NCI-H510A (cell line): ENCODE measurements at places on chromosomes 11 and 22.
A peak's percentile ranks its signal among the peaks of the same experiment; 100 is the strongest.

DNA sequence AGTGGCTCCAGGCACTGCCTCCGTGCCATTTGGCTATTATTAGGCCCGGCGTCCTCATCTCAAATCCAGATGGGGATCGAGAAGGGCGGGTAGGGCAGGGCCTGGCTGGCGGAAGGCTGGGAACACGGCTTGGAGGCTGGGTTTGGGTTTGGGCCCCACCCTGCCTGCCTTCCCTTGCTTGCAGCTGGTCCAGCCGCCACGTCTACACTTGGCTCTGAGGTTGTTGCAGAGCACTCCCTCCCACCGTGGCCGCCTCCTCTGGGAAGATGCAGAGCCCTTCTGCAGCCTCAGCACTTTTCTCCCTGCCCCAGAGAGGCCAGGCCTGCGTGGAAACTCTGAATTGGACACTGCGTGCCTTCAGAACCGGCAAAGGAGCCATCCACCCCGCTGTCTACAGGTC lies 5.2 kb upstream of the SMTN start:
- no peak for DNase-seq

DNA sequence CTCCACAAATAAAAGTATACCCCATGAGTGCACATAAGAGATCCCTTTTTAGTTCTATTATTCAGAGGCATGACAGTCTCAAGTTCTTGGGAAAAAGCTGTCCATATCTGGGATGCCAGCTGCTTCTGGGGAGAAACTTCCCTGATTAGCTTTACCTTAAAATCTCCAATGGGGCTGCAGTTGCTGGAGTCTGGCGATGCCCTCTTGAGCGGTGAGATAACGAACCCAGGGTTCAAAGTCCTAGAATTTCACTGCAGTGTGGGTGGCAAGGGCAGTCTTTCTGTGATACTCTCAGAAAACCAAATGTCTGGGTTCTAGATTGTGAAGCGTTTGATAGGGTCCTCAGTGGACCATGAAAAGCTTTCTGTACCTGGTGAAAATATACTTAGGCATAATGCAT lies 7.4 kb upstream of the PRR33 start:
- no peak for DNase-seq

DNA sequence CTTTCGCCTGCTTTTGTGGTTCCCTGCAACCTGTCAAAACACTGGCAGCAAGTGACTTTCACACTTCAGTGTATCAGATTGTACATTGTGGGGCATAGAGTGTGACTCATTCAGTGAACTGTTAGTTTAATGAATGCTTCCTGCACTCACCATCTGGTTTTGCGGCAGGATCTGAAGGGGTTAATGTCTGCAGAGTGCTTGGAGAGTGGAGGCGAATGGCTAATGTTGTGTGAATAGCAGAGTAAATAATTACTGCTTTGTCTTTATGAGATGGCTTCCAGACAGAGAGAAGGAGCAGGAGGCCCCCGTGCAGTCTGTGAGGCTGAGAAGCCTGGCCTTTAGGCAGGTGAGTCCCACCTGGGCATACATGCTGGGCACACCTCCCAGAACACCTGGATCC lies 454.3 kb upstream of the KIRREL3 start:
- peak; percentile 84 for DNase-seq

- no peak for DNase-seq
Observed at GRCh38 chr22:27122574-27122973, 465.2 kb downstream of the MIAT start.

DNA sequence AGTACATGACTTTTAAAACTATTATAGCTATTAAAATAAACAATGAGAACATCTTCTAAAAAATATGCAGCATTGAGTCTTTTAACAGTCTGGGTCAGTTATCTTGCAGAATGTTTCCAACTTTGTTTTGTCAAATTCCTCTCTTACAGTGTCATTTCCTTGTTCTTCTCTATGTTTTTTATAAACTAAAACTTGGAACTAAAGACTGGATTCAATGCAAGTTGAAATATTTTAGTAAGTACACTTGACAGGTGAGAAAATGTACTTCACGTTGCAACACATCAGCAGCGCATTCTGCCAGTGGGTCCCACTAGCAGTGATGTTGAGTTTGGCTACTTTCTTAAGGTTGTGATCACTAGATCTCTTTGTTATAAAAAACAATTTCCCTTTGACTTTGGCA lies 1407.6 kb upstream of the RAG2 start:
- no peak for DNase-seq

DNA sequence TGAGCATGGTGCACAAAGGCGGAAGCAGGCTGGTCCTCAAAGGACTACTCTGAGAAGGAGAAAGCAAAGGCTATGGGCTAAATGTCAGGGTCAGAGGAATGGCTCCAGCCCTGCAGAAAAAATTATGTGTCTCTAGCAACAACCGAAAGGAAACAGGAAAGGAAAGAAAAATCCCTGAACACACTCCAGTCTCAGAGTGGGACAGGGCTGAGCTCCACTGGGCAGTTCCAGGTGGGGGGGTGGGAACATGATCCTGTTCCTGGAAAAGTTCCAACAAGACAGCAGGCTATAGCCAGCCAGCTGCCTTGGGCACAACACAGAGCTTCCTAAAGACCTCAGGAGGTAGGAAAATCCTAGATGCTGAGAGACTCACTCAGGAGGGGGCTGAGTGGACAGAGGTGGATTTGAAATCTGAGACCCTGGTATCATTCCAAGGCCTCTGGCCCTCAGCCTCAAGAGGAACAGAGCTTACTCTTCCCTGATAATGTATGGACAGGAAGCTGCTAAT lies 1088.2 kb downstream of the TBC1D22A start:
- peak; percentile 40 for DNase-seq

DNA sequence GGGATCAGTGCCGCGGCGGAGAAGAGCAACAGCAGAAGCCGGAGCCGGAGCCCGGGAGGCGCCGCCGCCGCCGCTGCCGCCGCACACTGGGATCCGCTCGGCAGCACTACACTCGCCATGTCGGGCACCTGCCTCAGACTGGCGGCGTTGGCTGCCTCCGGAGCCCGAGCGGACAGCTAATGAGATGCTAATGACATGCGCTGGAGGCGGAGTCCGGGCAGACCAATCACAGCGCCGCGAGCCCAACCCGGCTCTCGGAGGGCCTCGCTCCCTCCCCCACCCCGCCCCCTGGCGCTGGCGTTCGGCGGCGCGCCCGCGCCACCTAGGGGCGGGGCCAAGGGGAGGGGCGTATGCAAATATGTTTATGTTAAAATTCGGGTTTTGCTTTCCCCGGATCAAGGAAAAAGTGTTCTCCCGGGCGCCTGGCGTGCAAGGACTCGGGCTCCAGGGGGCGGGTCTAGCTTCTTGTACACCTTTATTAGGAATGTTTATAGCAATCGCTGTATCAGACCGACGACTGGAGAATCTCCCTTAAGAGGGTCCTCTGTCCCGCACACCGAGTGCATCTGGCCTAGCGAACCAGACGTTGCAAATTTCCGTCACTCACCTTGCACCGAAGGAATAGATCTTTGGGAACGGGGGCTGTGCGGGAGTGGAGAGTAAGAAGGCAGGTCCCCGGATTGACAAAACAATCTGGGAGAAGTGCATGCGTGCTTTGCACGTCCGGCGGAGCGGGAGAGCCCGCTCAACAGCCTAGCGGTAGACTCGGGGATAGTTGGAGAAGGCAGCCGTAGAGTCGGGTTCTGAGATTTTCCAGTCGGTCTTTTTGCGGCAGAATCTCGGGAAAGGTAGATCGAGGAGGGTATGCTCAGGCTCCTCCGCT lies at the start of gene CADM1:
TSS of gene CADM1 (minus strand) at position 140 of the 883 bp plus-strand sequence.
- DNase-seq: peak; percentile 94

DNA sequence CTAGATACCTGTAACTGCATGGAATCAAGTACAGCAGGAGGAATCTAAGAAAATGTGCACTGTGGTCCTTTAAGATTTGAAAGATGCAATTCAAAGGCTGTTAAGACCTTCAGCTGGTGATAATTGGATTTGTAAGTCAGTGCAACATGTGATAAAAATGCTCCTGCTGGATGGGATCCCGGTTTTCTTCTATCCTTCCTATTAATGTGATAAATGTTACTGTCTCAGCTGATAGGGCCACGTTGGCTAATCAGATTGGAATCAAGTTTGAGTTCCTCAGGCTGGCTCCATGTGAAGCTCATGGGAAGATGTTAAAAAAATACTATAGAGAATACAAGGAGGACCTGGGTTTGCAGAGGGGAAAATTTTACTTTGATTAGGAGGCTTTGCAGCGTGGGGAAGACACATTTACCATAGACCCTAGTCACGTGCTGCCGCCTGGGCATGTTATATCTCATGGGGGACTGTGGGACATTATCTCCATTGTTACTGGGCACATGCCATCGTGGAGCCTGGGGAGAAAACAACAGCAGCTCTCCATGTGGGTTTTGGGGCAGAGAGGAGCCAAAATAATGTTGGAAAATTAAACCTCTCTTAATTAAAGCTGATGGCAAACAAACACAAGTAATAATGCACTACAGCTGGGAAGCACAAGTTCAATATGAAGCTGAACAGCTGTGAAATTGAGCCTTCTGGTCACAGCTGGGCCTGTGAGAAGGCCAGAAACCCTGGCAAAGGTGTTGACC lies 652.5 kb downstream of the NTM start:
- DNase-seq: no peak

DNA sequence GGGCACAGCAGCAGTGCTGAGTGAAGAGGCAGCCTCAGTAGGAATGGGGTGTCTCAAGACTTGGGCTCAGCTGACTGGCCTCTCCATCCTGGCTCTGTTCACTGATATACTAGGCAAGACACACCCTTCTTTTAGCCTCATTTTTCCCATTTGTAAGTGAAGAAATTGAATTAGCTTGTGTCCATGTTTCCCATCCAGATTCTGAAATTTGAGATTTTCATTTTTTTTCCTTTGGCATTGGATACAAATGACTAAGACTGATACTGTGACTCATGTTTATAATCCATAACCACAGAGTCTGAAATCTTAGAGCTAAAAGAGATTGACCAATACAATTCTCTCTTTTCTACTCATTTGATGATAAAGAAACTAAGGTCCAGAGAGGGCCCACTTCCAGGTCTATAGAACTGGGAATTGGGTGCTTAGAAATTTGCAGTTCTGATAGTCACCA lies 110.9 kb downstream of the KCNC1 start:
- no peak for DNase-seq
